A549 treated with RU486 at 1 μM for 4 hours (cell line): ENCODE measurements at places on chromosomes 2 and 18. TPM values are rescaled to one million over a fixed set of nuclear protein-coding genes. Genes with fewer than 3 reads are reported as not detected.

Gene EFHD1
- total RNA-seq = 1.8 to 2.4 TPM (median 1.9 TPM) in 5 replicates

Gene RND3
- total RNA-seq = 56.1 to 75.4 TPM (median 67.3 TPM) in 5 replicates

Gene PDK1
- 2.3 to 4.7 TPM (median 4.2 TPM) in 5 replicates for total RNA-seq

Gene NEU4
- total RNA-seq = 0.13 to 0.34 TPM (median 0.18 TPM) in 4 of 5 replicates, not detected in the other

Gene TTC31
- total RNA-seq = 14.5 to 16.7 TPM (median 16.4 TPM) in 5 replicates

Gene STARD6
- total RNA-seq = not detected in 5 replicates

Gene RRM2
- total RNA-seq = 185 to 280 TPM (median 213 TPM) in 5 replicates

Gene CREG2
- 5.5 to 10.0 TPM (median 8.8 TPM) in 5 replicates for total RNA-seq

Gene HNRNPLL
- total RNA-seq = 16.2 to 27.0 TPM (median 25.0 TPM) in 5 replicates
